ENCODE measurements at places on chromosomes 13 and 19.

DNA sequence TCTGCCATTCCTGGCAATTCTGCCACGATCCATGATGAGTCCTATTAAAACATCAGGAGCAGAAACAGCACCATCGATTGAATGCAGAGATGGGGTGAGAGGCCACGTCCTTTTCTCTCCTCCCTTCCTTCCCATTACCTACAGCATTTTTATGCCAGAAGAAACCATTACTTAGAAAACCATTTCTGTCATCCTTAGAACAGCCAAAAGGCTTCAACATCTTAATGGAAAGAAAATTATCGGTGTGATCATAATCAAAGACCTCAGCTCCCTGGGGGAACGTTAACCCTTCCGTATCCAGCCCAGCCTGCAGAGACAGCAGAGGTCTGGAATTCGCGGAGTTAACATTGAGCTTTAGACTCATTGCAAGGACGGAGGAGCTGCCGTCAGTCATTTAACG lies 56.0 kb upstream of the SIAH3 start:
- no peak for DNase-seq

- no peak for DNase-seq
These were observed 2.3 kb downstream of the SSBP4 start for GRCh38 chr19:18421371-18421959.

DNA sequence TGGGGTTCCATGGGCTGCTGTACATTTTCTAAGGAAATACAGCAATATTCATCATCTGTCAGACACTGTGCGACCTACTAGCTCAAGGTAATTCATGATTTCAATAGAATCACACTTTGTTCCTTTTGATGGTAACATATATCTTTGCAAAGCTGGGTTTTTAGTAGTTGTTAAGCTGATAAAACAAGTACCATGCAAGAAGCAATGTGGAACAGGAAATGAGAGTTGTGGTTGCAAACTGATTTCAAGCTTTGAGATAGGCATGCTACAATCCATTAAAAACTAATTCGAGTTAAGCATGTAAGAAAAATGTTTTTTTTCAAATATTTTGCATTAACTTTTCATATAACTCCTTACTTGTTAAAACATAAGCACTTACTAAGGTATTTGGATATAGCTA lies 6.8 kb upstream of the MBNL2 start:
- DNase-seq: no peak

- no peak for DNase-seq
These were observed 217.4 kb downstream of the DLEU7 start for GRCh38 chr13:50626101-50626547.

DNA sequence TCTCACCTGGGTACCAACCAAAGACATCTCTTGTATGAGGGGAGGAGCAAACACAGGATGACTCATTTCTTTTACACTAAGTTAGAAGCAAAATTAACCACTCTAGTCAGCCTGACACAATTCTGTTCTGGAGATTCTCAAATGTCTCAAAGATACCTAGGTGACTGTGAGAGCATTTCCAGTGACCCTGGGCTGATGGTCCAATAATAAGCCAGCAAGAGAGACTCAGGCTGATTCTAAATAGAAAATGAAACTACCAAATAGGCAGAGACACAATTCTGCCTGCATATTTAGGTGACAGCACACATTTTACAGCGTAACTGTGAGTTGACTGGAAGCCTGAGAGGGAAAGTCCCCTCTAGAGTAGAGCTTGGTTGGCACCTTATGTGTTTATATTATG lies 16.3 kb downstream of the ZNF91 start:
- no peak for DNase-seq

DNA sequence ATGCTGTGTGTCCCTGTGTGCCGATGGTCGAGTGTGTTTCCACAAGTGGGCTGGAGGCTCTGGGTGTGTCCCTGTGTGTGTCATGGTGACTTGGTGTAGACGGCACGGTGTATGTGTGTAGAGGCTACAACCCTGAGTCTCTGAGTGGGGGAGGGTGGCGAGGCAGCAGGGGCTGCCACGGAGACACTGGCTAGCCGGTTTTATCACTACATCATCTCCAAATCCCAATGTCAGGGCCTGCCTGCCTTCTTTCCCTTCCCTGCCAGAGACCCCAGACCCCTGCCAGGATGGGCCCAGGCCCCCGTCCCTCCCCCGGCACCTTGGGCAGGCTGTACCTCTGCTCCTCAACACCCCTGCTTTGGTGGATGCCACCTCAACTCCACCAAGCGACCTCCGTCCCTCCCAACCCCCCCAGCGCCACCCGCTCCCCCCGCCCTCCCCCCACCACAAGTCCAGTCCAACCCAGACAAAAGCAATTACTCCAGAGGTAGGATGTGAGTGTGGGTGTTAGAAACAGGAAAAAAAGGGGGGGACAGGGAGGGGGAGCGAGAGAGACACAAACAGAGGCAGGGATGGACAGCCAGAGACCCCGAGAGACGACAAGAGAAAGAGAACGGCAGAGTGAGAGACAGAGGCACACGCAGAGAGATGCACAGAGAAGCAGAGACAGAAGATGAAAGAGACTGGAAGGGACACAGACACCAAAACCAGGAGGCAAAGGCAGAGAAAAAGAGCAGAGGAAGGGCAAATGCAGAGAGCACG lies 21.6 kb upstream of the POU2F2 start:
- no peak for DNase-seq
